Ascending aorta (tissue), 2 donors: ENCODE measurements at places on chromosomes 3 and 15.

- no peak for DNase-seq
- H3K27me3 ChIP-seq: no peaks in the 10 kb centered on the region
- H3K27ac ChIP-seq: no peak overlapping the region
- no peaks in the 10 kb centered on the region for H3K36me3 ChIP-seq
Measured at GRCh38 chr3:121574449-121574848, 6.7 kb downstream of the ARGFX start.

DNA sequence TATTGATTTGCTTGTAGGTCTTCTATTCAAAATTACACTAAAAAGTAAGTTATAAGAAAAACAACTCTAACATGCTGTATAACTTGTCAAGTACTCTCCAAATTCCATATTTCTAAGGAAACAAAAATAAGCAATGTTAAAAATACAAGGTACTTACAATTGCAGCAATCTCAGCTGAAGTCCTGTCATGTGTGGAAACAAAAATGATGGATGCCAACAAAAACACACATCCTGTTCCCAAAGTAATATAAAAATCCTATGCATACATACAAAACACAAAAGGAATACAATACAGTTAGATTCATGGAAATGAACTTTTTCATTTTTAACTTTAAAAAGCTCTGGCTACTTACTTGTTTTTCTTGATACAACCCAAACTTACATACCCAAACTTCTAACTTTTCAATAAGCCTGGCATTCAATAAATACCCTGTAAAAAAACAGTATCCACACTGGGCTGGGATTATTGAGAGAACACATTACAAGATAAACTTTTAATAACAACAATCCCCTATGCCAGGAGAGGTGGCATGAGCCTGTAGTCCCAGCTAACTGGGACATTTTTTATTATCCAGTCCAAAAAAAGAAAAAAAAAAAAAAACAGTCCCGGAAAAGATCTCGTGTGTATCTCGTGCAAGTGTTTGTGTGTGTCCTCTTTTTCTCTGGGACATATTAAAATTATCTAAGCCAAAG, 14.7 kb downstream of the CMTM6 start:
- DNase-seq: no peak
- H3K4me1 ChIP-seq: peaks cover 7% of the 10 kb centered on the region
- H3K27me3 ChIP-seq: no peaks in the 10 kb centered on the region
- no peak overlapping the region for H3K4me3 ChIP-seq

GRCh38 chr3:25456723-25457670, 28.9 kb downstream of the RARB start:
- no peak overlapping the region for H3K4me3 ChIP-seq
- H3K27ac ChIP-seq: peak overlapping the region; percentile 50
- H3K36me3 ChIP-seq: no peaks in the 10 kb centered on the region
- peaks cover 4% of the 10 kb centered on the region for H3K4me1 ChIP-seq

- no peaks in the 10 kb centered on the region for H3K4me1 ChIP-seq
- no peak overlapping the region for H3K27ac ChIP-seq
- H3K4me3 ChIP-seq: no peak overlapping the region
- DNase-seq: no peak
- H3K36me3 ChIP-seq: no peaks in the 10 kb centered on the region
Measured at GRCh38 chr3:138898301-138898700, 48.6 kb downstream of the FOXL2 start.

- no peak overlapping the region for H3K27ac ChIP-seq
- DNase-seq: no peak
- no peaks in the 10 kb centered on the region for H3K4me1 ChIP-seq
Measured at GRCh38 chr15:26439681-26440080, 333.2 kb downstream of the GABRB3 start.

- no peaks in the 10 kb centered on the region for H3K36me3 ChIP-seq
- H3K4me3 ChIP-seq: no peak overlapping the region
- no peaks in the 10 kb centered on the region for H3K27me3 ChIP-seq
- peaks cover 10% of the 10 kb centered on the region for H3K4me1 ChIP-seq
Measured at GRCh38 chr15:80081390-80081789, 21.9 kb downstream of the ZFAND6 start.

- H3K27me3 ChIP-seq: no peaks in the 10 kb centered on the region
- H3K4me1 ChIP-seq: no peaks in the 10 kb centered on the region
- H3K36me3 ChIP-seq: no peaks in the 10 kb centered on the region
- no peak overlapping the region for H3K4me3 ChIP-seq
- peak overlapping the region; percentile 3 for H3K27ac ChIP-seq
- no peak for DNase-seq
Measured at GRCh38 chr3:24678021-24678420, 183.4 kb upstream of the THRB start.

DNA sequence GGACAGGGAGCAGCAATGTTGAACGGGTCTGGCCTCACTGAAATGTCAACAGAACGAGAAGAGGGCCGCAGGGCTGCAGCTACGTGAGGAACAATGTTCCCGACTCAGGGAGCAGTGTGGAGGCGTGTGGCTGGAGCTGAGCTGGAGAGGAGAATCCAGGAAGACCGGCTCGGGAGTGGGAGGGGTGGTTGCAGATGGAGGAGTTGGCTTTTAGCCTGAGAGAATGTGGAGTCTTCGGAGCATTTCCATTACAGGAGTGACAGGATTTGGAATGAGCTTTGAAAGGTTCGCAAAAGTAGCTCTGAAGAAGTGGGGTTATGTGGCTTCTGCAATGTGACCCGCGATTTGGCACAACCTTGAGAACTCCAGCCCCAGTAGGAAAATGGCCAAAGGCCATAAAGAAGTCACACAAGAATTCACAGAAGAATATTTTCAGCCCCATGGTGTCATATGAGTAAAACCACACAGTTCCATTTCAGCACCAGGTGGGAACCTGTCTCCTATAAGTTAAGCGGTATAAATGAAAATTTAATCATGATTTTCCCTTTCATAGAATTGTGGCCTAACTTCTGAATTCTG, 78.8 kb upstream of the NSMCE3 start:
- H3K4me1 ChIP-seq: no peaks in the 10 kb centered on the region
- no peak overlapping the region for H3K4me3 ChIP-seq
- no peaks in the 10 kb centered on the region for H3K36me3 ChIP-seq
- DNase-seq: no peak

DNA sequence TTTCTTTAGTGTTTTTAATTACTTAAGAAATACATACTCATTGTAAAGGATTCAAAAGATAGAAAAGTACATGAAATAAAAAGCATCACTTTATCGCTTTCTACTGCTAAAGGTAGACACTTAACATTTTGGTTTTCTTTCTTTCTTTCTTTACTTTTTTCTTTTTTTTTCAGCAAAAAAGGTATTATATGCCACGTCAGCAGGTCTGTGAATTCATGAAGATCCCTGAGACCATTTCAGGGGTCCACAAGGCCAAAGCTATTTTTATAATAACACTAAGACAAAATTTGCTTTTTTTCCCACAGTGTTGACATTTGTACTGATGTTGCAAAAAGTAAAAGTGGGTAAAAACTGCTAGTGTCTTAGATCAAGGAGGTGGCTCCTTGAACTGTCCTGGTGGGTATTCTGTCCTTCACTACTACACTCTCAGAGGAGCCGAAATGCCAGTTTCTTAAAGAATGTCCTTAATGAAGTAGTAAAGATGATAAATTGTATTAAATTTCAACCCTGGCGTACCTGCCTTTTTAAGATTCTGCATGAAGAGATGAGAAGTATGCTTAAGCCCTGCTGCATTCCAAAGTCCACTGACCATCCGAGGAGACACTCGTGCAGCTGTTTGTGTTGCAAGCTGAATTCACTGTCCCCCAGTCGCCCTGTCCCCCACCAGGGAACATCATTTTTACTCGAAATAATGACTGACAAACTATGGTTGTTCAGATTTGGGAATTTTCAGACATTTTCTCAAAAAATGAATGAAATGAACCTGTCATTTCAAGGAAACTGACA, 106.7 kb upstream of the PIAS1 start:
- peaks cover 3% of the 10 kb centered on the region for H3K4me1 ChIP-seq
- no peak for DNase-seq
- no peak overlapping the region for H3K27ac ChIP-seq
- no peaks in the 10 kb centered on the region for H3K36me3 ChIP-seq
- H3K27me3 ChIP-seq: no peaks in the 10 kb centered on the region
- no peak overlapping the region for H3K4me3 ChIP-seq

- H3K27ac ChIP-seq: no peak overlapping the region
- no peaks in the 10 kb centered on the region for H3K27me3 ChIP-seq
- H3K4me1 ChIP-seq: no peaks in the 10 kb centered on the region
- no peak overlapping the region for H3K4me3 ChIP-seq
- H3K36me3 ChIP-seq: no peaks in the 10 kb centered on the region
- no peak for DNase-seq
Measured at GRCh38 chr15:69908590-69909420, 188.9 kb downstream of the TLE3 start.

DNA sequence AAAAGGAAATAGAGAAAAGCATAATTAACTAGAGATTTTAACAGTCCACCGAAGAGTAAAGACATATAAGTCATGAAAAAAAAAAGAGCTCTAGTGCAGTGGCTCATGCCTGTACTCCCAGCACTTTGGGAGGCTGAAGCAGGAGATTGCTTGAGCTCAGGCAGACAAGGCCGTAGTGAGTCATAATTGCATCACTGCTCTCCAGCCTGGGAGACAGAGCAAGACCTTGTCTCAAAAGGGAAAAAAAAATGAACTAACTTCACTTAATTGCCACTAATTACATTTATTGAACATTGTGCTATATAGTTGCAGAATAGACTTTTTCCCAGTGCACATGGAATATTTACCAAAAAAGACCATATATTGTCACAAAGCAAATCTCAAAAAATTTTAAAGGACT, 221.8 kb downstream of the CBLB start:
- H3K4me3 ChIP-seq: no peak overlapping the region
- H3K27me3 ChIP-seq: no peaks in the 10 kb centered on the region
- no peak for DNase-seq
- no peaks in the 10 kb centered on the region for H3K36me3 ChIP-seq
- H3K27ac ChIP-seq: no peak overlapping the region

- peaks cover 11% of the 10 kb centered on the region for H3K4me1 ChIP-seq
- no peaks in the 10 kb centered on the region for H3K36me3 ChIP-seq
- peak within 1 kb of the TSS; percentile 89 for H3K4me3 ChIP-seq
Measured at GRCh38 chr3:190120269-190121060, at the start of gene P3H2. TSS of gene P3H2 (minus strand) at chr3:190120897. CDS start at chr3:190120731, 166 bp downstream.

GRCh38 chr3:111351334-111351733, 190.7 kb upstream of the CD96 start:
- no peaks in the 10 kb centered on the region for H3K36me3 ChIP-seq
- H3K27me3 ChIP-seq: no peaks in the 10 kb centered on the region
- no peaks in the 10 kb centered on the region for H3K4me1 ChIP-seq
- DNase-seq: no peak
- no peak overlapping the region for H3K4me3 ChIP-seq

- peaks cover 16% of the 10 kb centered on the region for H3K4me1 ChIP-seq
- no peak for DNase-seq
- H3K4me3 ChIP-seq: no peak overlapping the region
- H3K27ac ChIP-seq: peak overlapping the region; percentile 77
- no peaks in the 10 kb centered on the region for H3K36me3 ChIP-seq
Measured at GRCh38 chr15:48060396-48060795, 60.4 kb upstream of the SLC24A5 start.

DNA sequence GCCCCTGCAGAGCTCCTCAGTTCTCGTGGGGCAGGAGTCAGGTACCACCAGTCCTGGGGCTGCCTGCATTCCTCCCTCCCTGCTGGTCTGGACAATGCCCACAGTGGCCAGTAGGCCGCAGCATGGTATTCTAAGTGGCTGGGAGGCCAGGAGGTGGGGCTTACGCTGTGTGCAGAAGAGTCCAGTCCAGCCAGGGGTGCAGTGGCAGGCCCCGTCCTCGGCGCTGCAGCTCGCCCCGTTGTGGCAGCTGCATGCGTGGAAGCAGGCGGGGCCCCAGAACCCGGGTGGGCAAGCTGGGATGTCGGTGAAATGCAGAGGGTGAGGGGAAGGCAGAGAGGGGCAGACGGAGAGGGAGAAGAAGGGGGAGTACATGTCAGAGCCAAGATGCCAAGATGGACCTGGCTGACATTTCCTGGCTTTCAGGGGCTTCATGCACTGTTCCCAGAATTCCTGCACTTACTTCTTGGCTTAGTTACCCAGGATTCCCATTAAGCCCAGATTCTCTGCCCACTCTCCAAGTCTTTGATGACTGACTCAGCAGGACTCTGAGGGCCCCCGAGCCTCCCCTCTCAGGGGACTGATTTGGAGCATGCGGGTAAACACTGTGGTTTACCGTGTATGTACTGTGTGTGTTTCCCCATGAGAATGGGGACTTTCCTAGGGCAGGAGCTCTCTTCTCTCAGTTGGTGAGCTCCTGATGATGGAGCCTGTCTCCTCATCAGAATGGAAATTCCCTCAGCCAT, 47.5 kb downstream of the RAB11A start:
- no peaks in the 10 kb centered on the region for H3K36me3 ChIP-seq
- DNase-seq: no peak
- no peak overlapping the region for H3K27ac ChIP-seq
- no peaks in the 10 kb centered on the region for H3K4me1 ChIP-seq

DNA sequence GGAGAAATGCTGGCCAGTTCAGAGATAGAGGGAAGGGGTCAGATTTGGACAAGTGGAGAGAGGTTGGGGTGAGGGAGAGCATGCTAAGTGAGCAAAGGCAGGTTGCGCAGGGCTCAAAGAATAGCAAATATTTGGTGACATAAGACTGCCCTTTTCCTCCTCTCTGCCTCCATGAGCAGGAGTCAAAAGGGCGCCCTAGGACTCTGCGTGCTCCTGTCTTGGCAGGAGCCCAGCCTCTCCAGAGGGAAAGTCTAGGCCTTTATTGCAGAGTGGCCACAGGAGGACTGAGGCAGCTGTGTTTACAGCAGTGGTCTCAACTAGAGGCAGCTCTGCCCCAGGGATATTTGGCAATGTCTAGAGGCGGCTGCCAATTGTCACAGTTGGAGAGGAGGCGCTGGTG, 165.6 kb downstream of the FAM43A start:
- H3K4me1 ChIP-seq: peaks cover 3% of the 10 kb centered on the region
- no peaks in the 10 kb centered on the region for H3K27me3 ChIP-seq
- H3K36me3 ChIP-seq: no peaks in the 10 kb centered on the region

GRCh38 chr3:110623571-110623970, 448.0 kb upstream of the NECTIN3 start:
- H3K36me3 ChIP-seq: no peaks in the 10 kb centered on the region
- H3K4me1 ChIP-seq: no peaks in the 10 kb centered on the region
- H3K27me3 ChIP-seq: no peaks in the 10 kb centered on the region
- DNase-seq: no peak

- DNase-seq: peak; percentile 2
- no peak overlapping the region for H3K4me3 ChIP-seq
- H3K36me3 ChIP-seq: peaks cover 5% of the 10 kb centered on the region
- no peaks in the 10 kb centered on the region for H3K27me3 ChIP-seq
- no peak overlapping the region for H3K27ac ChIP-seq
Measured at GRCh38 chr3:37999836-38000235, 9.2 kb downstream of the VILL start.

- H3K4me1 ChIP-seq: peaks cover 23% of the 10 kb centered on the region
- H3K27me3 ChIP-seq: no peaks in the 10 kb centered on the region
- peaks cover 14% of the 10 kb centered on the region for H3K36me3 ChIP-seq
- peak; percentile 84 for DNase-seq
Measured at GRCh38 chr3:186976837-186977750, 46.8 kb downstream of the ST6GAL1 start.

- no peaks in the 10 kb centered on the region for H3K27me3 ChIP-seq
- H3K36me3 ChIP-seq: no peaks in the 10 kb centered on the region
- H3K4me1 ChIP-seq: peaks cover 3% of the 10 kb centered on the region
- no peak overlapping the region for H3K4me3 ChIP-seq
- no peak for DNase-seq
Measured at GRCh38 chr15:40163657-40164416, 3.0 kb downstream of the BUB1B start.
